ENCODE measurements at places on chromosomes 5 and 9. TPM values are rescaled to one million over a fixed set of nuclear protein-coding genes. Genes with fewer than 3 reads are reported as not detected.

DNA sequence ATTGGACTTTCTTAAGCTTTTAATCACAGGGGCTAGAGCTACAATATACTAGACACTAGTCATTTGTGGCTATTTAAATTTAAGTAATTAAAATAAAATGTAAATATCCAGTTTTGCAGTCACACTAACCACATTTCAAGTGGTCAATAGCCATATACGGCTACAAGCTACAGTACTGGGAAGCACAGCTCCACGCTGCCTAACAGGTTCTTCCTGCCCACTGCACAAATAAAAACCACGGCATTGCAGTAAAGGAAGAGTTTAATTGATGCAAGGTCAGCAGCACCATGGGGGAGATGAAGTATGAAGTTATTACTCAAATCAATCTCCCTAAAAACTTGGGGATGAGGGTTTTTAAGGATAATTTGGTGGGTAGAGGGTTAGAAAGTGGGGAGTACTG is 134.1 kb downstream of the LURAP1L start:
- DNase-seq, result no peak

- peak; percentile 94 for DNase-seq
Measured at GRCh38 chr9:22147813-22148527, 138.9 kb upstream of the CDKN2B start.

Gene ORM1
- not detected for total RNA-seq

Gene ACTBL2
- total RNA-seq, result 0.97 TPM

DNA sequence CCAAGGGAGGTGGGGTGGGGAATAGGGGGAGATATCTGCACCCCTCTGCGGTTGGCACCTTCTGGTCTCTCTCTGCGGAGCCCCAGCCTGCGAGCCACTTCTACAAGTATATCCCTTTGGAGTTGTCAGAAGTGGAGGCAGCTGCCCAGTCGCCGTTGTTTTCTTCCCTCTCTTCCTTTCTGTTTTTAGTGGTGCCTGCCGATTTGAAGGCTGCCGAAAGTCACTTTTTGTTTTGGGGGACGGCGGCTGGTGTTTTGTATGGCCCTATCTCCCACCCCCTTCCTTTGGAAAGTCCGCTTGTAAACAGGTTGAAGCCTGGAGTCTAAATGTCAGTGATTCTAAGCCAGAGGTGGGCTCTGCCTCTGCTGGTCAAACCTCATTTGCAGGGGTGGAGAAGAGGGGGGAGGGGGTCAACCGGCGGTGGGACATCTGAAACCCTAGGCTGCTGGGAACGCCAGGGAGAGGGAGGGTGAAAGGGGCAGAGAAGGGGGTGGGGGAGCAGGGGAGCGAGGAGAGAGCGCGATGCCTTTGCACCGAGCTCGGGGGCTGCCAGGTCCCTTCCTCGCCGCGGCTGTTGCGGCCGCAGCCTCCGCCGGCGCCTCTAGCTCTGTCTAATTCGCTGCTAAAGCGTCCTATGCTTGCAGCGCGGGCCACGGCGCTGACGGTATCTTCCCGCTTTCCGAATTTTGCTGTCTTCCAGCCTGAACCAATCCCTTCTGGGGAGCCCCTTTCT is at the start of gene FGF10:
FGF10 (minus strand) TSS at position 331 of the 733 bp plus-strand sequence. CDS start 738 bp downstream, outside the sequence.
- DNase-seq, result no peak

Gene C5orf34
- 3.9 TPM for total RNA-seq

GRCh38 chr5:170603578-170604565 is 100.1 kb downstream of the KCNIP1 start:
- DNase-seq, result peak; percentile 52

DNA sequence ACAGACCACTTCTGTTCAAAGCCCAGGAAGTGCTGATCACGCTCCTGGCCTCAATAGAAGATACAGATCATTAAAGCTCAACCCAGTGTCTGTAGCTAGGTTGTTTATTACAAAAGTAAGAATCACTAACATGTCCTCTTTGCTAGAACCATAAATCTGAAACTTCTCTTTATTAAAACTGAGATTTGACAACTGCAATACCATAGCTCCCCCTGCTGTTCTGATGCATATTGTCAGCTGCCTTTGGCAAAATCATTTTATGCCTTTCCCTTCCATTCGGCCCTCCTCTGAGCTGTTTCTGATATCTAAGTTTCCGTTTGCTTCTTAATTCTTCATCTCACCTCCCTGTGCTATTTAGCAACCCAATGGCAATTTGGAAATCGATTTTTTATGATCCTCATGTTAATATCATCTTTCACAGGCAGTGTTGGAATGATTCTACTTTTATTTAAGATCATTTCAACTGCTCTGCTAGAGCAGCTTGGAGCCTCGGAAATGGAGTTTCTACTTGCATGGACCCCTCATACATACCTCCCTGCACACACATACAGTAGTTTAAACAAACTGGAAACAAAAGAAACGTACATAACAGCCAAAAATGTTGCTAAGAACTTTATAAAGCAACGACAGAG is 998.8 kb downstream of the MAT2B start:
- peak; percentile 59 for DNase-seq

- no peak for DNase-seq
Measured at GRCh38 chr5:1490376-1490775, 33.4 kb downstream of the LPCAT1 start.

- no peak for DNase-seq
Measured at GRCh38 chr9:89106224-89106851, 72.3 kb downstream of the SHC3 start.

- peak; percentile 72 for DNase-seq
Measured at GRCh38 chr5:107580889-107581820, 89.6 kb downstream of the EFNA5 start.

DNA sequence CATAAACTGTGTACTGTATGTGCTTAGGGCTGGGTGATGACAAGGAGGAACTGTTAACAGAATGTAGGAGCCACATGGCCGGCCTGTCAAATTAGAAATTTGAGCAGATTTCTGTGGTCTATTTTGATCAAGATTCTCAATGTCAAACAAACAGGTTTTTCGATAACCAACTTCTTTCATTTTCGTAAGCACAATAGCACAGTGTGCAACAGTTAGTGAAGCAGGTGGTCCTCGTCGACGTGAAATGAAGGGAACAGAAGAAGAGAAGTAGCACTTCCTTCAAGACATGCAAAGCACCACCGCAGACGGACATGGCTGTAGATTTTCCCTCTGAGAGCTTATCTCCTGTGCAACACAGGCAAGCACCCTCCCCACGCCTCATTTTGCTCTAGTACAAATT is 252.1 kb downstream of the CRB2 start:
- DNase-seq, result no peak

GRCh38 chr5:159343295-159344094 is 13.2 kb upstream of the IL12B start:
- DNase-seq, result no peak

DNA sequence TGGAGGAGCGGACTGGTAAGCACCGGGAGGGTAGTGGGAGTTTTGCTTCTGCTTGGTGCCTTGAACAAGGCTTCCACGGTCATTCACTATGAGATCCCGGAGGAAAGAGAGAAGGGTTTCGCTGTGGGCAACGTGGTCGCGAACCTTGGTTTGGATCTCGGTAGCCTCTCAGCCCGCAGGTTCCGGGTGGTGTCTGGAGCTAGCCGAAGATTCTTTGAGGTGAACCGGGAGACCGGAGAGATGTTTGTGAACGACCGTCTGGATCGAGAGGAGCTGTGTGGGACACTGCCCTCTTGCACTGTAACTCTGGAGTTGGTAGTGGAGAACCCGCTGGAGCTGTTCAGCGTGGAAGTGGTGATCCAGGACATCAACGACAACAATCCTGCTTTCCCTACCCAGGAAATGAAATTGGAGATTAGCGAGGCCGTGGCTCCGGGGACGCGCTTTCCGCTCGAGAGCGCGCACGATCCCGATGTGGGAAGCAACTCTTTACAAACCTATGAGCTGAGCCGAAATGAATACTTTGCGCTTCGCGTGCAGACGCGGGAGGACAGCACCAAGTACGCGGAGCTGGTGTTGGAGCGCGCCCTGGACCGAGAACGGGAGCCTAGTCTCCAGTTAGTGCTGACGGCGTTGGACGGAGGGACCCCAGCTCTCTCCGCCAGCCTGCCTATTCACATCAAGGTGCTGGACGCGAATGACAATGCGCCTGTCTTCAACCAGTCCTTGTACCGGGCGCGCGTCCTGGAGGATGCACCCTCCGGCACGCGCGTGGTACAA is 556 bp downstream of the PCDHGC3 start:
- DNase-seq, result peak; percentile 84

Gene OTP
- total RNA-seq, result not detected

DNA sequence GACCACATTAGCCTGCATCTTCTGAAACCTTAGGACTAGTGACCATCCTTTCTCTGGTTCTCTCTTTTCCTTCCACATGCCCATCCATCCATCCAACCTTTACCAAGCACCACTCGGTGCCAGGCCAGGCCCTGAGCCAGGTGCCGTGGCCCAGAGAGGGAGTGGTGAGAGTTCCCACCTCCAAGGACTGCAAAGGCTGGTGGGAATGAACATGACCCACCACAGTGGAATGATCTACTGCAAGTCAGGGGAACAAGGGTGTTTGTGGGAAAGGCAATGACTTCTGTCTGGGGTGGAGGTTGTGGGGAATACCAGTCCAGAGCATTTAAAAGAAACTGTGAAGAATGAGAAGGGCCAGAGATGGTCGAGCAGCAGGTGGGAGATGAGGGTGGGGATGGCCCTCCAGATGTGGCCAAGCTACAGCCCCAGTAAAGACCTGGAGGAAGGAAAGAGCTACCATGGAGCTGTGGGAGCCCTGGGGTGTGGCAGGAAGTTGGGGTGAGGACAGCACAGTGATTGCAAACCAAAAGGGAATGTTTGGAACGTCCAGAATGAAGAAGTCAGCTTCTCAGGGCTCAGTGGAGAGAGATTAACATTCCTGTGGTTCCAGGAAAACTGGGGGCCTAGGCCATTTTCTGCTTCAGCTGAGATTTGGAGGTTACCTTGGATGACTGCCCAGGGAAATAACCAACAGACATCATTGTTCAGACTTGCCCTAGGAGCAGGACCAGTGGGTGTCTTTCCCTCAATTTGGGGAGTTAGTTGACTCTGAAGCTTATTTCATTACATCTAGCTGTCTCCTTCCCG is 30.7 kb upstream of the CORO2A start:
- DNase-seq, result peak; percentile 98

Gene FOXE1
- under 0.01 TPM for total RNA-seq

DNA sequence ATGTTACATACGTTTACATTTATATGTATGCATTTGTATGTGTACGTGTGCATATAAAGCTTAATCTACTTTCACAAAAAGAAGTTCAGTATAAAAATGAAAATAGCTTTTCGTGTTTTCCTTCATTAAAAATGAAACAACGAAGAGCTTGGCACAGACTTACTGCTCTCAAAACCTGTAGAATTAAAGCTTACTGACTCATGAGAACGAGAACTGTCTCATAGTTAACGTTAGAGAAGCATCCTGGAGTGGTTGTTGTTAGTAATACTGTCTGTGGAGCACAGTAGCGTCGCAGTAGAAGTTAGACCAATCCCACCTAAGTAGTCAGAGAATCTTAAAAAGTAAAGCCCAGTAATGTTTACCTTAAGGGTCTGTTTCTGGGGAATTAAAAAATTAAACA is 1.3 kb downstream of the MAT2B start:
- peak; percentile 56 for DNase-seq

Gene PAXX
- total RNA-seq, result 9.9 TPM

DNA sequence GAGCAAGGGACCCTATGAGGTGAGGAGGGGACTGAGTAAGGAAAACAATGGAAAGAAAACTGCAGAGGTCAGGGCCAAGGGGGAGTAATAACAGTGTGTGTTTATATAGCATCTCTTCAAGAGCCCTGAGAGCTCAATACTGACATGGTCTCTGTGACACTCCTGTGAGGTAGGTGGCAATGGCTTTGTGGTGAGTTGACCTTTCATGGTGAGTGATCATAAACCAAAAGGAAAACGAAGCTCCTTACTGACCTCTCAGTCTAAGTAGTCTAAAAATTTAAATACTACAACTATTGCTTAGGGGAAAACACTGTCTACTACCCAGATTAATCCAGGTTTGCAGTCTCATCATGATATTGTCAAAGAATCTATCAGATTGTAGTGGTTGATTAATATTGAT is 130.9 kb downstream of the SNCAIP start:
- DNase-seq, result no peak

- no peak for DNase-seq
Measured at GRCh38 chr5:32182463-32183063, 8.4 kb upstream of the GOLPH3 start.

Gene CDH9
- total RNA-seq, result not detected

- no peak for DNase-seq
Measured at GRCh38 chr5:157449011-157449723, 10.8 kb upstream of the NIPAL4 start.

DNA sequence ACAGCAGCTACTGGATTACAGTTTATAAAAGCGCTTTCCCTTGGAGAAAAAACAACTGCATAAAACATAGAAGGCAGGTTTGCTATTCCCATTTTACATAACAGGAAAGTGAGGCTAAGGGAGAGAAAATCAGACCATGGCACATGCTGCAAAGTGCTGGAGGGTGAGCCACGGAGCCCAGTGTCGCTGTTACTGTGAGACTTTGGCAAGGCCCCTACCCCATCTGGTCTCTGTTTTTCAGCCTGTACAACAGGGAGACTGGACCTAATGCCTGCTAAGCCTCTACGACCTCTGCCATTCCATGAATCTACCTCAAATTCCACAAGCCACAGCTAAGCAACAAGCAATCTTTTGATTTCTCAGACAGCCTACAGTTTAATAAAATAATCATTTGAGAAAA is 139.2 kb downstream of the GABBR2 start:
- DNase-seq, result no peak

Gene MEF2C
- 16.0 TPM for total RNA-seq

Gene TMEM171
- 4.5 TPM for total RNA-seq

GRCh38 chr9:136045595-136046553 is 49.2 kb downstream of the NACC2 start:
- DNase-seq, result peak; percentile 88

DNA sequence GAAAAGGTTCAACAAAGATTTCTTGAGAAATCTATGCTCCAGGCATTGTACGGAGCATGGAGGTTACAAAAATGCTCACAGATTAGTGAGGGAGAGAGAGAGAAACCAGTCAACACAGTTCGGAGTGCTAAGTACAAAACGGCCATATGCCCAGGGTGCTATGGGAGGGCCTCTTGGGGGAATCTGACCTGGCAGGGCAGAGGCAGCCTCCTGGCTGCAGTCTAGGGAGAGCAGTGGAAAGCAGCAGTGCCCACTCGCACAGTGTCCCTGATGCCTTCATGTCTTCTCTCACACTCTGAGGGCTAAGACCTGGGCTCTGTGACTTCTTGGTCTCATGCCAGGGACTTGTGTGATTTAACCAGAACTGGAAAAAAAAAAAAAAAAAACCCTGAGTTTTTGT is 29.8 kb upstream of the SMC5 start:
- no peak for DNase-seq

- peak; percentile 1 for DNase-seq
Measured at GRCh38 chr5:16065831-16066230, 113.8 kb downstream of the MARCHF11 start.

Gene CFAP90
- not detected for total RNA-seq

GRCh38 chr5:115469904-115470516 is 74.6 kb downstream of the FEM1C start:
- no peak for DNase-seq

Gene SNCAIP
- total RNA-seq, result 19.0 TPM

Gene GARIN3
- not detected for total RNA-seq

GRCh38 chr5:165620394-165620793 is 2115.0 kb downstream of the MAT2B start:
- DNase-seq, result peak; percentile 37

Gene IL4
- not detected for total RNA-seq

Gene LRRC19
- total RNA-seq, result not detected

Measured in fibroblast of villous mesenchyme (primary cell).